ENCODE measurements at places on chromosomes 3 and 15.

- peak; percentile 42 for DNase-seq
Measured at GRCh38 chr3:128556384-128556783, 63.4 kb upstream of the GATA2 start.

GRCh38 chr3:89262309-89262929 is 155.0 kb downstream of the EPHA3 start:
- DNase-seq = no peak

GRCh38 chr3:58706395-58707167 is 40.0 kb upstream of the FAM3D start:
- no peak for DNase-seq

DNA sequence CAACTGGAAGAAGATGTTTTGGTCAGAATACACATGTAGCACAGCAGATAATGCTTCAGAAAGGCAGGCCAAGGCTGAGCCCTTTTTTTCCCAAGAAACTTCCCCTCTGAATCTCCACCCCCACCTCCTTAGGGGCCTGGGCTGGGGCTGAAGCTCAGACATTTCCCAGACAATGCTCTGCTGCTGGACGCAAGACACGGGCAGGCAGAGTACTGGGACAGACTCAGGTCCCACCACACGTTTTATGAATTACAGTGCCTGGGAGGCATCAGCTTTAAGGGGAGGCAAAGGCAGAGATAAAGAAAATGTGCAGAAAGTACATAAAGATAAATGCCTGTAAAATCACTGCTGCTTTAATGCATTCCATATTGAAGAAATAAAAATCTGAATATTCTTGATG is 479.4 kb downstream of the ERC2 start:
- DNase-seq = no peak

GRCh38 chr3:38476157-38476756 is 19.9 kb upstream of the EXOG start:
- no peak for DNase-seq
